Kidney (tissue), 22 donors: ENCODE measurements at places on chromosomes 2 and 18.

DNA sequence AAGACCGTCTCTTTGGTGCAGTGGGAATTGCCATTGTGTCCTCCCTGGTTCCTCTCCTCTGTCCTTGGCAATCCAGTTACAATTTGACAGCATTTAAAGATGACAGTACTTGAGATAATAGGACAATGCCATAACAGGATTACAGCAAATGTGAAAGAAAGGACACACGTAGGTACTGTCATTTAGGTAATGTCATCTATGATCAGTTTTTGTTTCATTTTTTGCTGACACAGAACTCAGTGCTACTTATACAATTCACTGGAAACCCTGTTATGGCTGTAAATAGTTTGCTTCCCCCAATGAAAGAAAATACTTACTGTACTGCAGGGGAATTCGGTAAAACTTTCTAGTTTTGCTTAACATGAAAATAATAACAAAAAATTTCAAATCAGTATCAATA is 65.2 kb downstream of the BCL11A start:
- DNase-seq: no peak

DNA sequence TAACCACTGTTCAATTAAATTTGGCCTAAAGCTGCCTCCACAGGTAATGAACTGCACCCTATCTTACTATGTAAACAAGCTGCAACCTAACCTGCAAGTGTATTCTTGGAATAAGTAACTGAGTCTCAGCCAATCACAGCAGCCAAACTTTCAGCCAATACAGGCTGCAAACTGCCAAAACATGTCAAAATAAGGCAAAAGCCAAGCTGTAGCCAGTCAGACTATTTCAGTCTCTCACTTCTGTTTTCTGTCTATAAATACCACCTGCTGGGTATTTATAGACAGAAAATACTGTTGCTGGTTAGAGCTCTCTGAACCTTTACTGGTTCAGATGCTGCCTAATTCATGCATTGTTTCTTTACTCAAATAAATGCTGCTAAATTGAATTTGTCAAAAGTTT is 14.3 kb downstream of the C2orf76 start:
- DNase-seq: no peak

DNA sequence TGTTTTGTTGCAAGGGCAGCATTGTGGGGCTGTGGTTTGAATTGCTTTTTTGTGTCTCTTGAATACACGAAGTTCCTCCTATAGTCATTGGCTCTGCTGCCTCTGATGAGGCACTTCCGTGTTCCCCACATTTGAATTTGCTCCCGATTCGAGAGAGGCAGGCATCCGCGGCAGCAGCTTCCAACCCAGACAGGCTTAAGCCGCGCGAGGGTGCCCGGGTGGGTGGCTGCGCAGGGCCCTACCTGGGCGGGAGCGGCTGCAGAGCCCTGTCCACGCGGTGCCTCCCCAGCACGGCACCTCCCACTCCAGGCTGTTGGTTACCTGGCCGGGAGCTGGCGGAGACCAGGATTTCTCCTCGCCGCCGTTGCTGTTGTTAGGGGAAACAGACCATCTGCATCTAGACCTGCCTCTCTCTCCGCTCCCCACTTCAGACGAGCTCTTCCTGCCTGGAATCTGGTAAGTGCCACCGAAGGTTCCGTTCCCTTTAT is 151.3 kb downstream of the NEDD4L start:
- peak; percentile 62 for DNase-seq

DNA sequence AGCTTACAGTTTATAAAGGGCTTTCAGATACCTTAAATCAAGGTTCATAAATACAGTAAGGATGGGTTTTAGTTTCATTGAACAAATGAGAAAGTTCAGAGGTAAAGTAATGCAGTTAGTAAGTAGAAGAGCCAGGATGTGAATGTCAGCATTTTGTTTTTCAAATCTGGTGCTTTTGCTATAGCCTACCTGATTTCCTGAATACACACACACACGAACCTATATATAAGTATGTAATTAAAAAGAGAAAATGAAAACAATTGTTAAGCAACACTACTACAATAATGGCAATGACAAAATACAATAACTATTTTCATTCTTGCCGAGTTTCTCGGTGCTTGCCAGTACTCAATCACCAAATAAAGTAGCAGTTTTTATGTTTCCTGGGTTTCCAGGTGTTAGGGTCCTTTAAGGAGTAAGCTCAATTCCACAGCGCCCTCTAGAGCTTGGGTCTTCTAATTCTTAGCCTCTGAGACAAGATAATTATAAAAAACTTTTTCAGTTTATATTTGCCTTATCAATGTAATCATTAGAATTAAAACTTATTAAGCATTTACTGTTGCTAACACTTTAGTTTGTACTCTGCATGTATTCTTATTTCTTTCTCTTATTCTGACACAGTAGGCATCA is 512.9 kb upstream of the ACVR2A start:
- no peak for DNase-seq

GRCh38 chr2:191740016-191740419 is 62.1 kb downstream of the NABP1 start:
- no peak for DNase-seq

- no peak for DNase-seq
Observed at GRCh38 chr18:5914951-5915350, 19.6 kb upstream of the TMEM200C start.
